ENCODE measurements at places on chromosomes 13 and 19. TPM values are rescaled to one million over a fixed set of nuclear protein-coding genes. Genes with fewer than 3 reads are reported as not detected.

DNA sequence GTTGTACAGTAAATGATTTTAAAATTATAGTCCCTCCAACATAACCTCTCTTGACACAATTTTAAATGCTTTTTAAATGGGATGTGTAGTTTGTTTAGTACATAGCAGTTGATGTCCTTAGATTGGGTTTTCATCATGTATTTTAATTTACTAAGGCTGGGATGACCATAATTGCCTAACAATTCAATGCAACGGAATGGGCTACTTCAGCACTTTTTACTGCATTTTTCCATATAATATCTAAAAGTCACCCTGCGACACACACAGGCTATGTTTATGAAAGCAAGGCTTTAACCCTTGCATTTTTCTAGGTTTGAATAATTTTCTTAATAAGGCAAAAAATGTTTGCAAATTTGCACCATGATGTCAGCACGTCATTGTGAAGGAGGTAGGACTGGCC lies 321.0 kb downstream of the DLEU7 start:
- no peak for DNase-seq

DNA sequence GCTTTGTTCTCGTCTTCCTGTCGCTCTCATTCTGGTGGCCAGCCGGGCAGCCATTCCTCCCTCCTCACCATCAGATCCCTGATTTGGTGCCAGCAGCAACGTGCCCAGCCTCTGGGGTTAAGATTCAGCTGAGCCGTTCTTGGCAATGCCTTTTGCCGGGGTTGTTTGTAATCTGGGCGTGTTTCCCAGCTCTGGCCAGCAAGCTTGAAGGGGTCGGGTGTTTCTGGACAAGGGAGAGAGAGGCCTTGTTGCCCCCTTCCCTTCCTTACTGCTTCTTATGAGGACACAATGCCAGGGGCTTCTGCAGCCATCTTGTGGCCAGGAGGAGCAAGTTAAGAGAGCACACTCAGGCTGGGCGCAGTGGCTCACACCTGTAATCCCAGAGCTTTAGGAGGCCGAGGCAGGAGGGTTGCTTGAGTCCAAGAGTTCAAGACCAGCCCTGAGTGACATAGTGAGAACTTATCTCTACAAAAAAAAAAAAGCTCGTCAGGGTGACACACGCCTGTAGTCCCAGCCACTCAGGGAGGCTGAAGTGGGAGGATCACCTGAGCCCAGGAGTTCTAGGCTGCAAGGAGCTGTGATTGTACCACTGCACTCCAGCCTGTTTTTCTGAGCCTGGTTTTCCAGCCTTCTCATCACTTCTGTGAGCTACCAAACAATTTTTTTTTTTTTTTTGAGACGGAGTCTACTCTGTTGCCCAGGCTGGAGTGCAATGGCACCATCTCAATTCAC lies 10.7 kb upstream of the CRTC1 start:
- DNase-seq, result no peak

DNA sequence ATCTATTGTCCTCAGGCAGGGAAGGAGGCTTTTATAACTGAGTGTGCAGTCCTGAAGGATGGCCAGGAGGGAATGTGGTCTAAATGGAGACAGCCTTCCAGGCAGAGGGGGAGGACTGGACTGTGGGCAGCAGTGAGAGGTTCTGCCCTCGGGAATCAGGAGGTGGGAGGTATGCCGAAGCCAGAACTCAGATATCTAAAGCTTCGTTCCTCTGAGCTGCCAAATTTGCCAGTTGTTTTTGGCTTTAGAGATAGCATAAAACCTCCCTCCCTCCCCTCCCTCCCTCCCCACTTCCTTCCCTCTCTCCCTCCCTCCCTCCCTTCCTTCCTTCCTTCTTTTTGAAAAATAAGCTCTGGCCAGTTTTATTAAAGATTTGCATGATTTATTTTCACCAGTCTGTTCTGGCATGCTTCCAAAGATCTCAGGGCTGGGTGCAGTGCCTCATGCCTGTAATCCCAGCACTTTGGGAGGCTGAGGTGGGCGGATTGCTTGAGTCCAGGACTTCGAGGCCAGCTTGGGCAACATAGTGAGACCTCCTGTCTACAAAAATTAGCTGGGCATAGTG lies 2.4 kb downstream of the MEDAG start:
- no peak for DNase-seq

GRCh38 chr13:45670189-45670885 lies 31.8 kb upstream of the CBY2 start:
- DNase-seq, result no peak

GRCh38 chr19:13022111-13022858 lies 27.0 kb downstream of the NFIX start:
- DNase-seq, result no peak

The ZNF547 gene
- 6.0 TPM for total RNA-seq

The PNMA8C gene
- not detected for total RNA-seq

- no peak for DNase-seq
These were observed 161.0 kb downstream of the KCTD12 start for GRCh38 chr13:76725211-76725610.

DNA sequence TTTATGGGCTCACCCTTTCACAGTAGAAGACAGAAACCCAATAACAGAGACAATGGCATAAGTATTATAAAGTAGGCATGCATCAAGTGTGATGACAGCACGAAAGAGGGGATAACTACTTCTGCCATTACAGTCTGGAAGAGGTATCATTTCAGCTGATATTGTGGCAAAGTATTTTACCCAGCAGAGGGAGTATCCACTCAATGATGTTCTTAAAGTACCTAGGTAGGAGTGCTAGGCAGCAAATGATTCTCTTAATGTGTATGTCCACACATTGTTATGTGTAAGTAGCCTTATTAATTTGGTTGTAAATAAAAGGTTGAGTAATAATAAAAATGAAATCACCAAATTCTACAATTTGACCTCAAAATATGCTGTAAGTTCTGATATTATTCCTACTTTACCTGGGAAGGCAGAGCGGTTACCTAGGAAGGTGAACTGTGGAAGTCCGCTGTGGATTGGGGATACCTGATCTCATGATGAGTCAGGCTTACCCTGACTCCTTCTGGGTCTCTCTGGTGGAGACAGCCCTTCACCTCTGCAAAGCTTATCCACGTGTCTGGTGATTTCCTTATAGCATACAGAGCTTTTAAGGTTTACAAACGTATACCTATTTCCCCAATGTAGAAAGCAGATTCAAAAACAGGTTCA lies 4.1 kb upstream of the UBAC2 start:
- peak; percentile 55 for DNase-seq
